ENCODE measurements at places on chromosomes 7 and 10.

GRCh38 chr7:136023134-136023869 is 46.1 kb upstream of the MTPN start:
- DNase-seq: no peak

- DNase-seq: no peak
Observed at GRCh38 chr10:120841522-120842189, 9.5 kb upstream of the WDR11 start.

GRCh38 chr10:86137561-86137960 is 229.0 kb downstream of the GRID1 start:
- DNase-seq: no peak

DNA sequence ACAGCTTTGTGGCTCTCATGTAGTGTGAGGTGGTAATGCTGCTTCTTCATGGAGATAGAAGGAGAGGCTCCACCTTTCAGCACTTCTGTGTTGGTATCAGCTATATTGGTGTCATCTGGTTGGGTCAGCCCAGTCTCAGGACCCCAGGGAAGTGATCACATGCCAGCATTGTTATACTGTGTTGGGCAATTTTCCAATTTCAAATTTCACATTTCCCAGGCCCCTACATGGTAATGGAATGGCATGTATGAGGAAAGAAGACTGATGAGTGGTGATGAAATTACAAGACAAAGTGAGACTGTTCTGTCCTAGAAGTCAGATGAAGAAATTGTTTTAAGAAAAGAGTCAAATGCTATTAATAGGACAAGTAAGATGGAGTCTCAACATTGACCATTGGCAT is 3.7 kb upstream of the AKR1C3 start:
- no peak for DNase-seq

GRCh38 chr7:27151931-27152815 is at the start of gene HOXA3:
HOXA3 (minus strand) TSS chr7:27152583; CDS start chr7:27110640, 41,943 bp downstream.
- peak; percentile 65 for DNase-seq

DNA sequence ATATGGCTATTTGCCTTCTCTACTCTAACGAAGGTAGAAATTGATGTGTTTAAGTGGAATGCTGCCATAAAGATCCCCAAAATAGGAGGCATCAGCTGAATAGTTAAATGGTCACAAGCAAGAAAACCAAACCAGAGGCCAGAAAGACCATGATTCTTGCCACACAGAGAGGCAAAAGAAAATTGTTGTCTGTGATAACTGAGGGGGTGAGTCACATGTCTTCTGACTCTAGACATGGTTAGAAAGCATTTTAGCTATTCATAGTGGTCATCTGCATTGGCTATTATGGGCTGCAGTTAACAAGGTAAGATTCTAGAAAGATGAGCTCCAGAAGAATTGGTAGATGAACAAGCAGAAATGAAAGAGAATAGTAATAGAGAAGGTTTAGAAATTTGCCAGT is 361.4 kb upstream of the NPSR1 start:
- DNase-seq: no peak

GRCh38 chr10:60943316-60944057 is 498 bp downstream of the RHOBTB1 start:
- DNase-seq: peak; percentile 83

GRCh38 chr10:89296220-89296648 is 5.6 kb upstream of the IFIT2 start:
- no peak for DNase-seq

DNA sequence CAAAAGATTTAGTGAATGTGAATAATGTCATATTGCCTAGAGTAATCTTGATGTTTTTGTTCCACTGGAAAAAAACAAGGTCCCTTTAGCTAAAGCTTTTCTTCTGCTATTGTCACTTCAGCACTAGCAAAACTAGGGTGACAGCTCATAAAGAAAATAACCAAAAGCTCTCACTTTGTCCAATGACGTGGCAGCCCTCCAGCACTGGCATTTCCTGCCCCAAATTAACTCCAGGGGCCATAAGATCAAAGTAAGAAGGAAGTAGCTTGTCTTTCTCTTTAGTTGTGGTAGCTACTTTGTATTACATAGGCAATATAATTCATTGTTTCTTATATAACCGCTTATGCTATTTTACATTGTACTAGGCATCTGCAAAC is 47.3 kb downstream of the LRRN3 start:
- DNase-seq: peak; percentile 69

- peak; percentile 69 for DNase-seq
Observed at GRCh38 chr7:130490888-130491804, 739 bp upstream of the MEST start.

DNA sequence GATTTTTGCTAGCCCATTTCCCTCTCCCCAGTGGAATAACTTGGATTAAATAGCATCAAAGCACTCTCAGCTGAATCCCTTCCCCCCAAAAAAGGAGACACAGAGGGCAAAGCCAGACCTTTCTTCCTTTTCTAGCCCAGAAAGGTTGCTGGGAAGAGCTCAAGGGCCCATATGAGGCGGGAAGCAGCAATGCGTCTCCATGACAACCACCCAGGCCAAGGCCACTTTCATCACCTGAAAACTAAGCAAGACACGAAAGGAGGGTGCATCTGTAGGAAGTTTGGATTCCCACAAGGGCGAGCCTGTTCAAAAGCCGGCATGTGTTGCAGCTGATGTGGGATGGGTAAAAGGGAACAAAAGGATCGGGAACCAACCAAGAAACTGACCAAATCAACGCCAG is 229.1 kb downstream of the PLXNA4 start:
- no peak for DNase-seq

DNA sequence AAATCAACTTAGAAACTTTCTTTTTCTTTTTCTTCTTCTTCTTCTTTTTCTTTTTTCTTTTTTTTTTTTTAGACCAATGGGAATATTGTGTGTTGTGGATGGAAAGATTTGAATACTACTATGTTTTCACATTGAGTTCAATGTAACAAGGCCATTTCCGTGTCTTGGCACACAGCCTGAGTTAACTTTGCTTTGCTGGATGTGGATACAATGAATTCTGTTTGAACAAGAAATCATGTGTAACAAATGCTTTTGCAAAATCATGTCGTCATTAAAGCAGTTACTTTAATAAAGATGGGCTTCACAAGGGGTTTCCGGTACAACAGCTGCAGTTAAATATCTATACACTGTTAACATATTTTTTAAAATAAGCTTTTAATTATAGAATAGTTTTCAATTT is 13.5 kb upstream of the ENTPD1 start:
- DNase-seq: no peak
